ENCODE measurements at places on chromosomes 12 and 14.

GRCh38 chr14:38618514-38618913 lies 362.6 kb upstream of the CLEC14A start:
- no peak for DNase-seq

DNA sequence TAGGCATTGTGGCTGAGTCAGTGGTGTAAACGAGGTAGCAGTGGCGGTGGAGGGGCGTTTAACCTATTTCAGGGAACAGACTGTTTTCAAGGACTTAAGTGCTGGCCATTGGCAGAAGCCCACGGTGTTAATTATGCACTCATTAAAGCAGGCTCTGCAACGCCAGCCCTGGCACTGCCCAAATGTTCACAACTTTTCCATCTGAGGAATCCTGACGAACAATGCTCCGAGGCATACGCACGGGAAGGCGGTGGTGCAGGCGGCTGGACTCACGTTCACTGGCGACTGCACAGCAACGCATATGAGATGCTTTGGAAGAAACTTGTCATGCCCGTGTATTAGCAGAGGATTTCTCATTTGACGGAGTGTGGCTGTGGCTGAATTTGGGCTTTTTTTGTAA lies 70.6 kb upstream of the SLC24A4 start:
- DNase-seq: no peak

- peak; percentile 40 for DNase-seq
Measured at GRCh38 chr14:80425686-80426085, 214.4 kb upstream of the DIO2 start.

DNA sequence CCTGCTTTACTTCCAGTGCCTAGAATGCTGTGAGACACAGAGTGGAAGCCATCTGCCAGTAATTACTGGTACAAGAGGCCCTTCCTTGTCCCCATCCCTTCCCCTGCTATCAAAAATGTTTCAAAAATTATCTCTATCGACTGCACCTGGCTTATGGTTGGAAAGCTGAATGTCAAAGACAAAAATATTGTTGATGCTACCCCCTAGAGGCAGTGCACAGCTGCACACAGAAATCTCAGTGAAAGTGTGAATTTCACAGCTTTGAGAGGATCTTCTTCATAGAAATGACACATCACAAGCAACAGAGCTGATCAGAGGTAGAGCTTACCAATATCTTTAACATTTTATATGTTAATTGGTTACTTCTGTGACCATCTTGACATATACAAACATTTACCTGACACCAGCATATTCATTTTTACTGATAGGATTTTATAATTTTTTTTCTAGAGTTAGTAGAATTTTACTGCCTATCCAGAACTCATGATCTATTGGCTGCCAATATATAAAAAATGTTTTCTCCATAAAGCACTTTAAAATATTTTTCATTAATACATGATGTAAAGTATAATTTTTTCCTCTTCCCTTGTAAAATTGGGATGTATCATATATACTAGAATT lies 138.0 kb downstream of the AACS start:
- peak; percentile 26 for DNase-seq

GRCh38 chr12:57171668-57172067 lies 24.2 kb upstream of the LRP1-AS start:
- DNase-seq: no peak

DNA sequence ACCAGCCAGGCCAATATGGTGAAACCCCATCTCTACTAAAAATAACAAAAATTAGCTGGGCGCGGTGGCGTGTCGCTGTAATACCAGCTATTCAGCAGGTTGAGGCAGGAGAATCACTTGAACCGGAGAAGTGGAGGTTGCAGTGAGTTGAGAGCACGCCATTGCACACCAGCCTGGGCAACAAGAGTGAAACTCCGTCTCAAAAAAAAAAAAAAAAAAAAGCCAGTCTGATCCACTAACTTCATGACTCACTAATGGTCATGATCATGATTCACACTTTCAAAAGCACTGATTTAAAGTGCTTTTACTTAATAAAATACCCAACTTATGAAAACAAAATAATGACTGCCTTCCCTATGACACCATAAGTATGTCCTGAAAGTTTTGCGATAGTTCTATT lies 38.4 kb upstream of the CPM start:
- peak; percentile 9 for DNase-seq

- no peak for DNase-seq
Measured at GRCh38 chr14:69652942-69653684, 41.7 kb downstream of the SUSD6 start.

GRCh38 chr12:125573271-125573670 lies 508.0 kb downstream of the AACS start:
- DNase-seq: no peak

GRCh38 chr12:4607056-4607455 lies 41.8 kb downstream of the AKAP3 start:
- DNase-seq: no peak

GRCh38 chr14:49933704-49934103 lies 40.8 kb downstream of the ARF6 start:
- DNase-seq: no peak

- DNase-seq: no peak
Measured at GRCh38 chr14:64801800-64802199, 77.9 kb downstream of the SPTB start.

GRCh38 chr14:66476964-66477363 lies 9.2 kb upstream of the CCDC196 start:
- no peak for DNase-seq

DNA sequence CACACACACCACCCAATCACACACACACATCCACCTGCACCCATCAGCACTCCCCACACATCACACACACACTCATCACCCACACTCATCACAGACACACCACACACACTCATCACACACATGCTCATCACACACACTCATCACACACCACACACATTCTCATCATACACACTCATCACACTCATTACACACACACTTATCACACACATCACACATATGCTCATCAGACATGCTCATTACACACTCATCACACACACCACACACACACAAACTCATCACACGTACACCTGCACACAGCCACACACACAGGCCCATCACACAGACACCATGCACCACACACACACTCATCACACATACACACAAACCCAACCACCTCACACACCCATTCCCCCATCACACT lies 107.5 kb upstream of the C14orf180 start:
- no peak for DNase-seq

- DNase-seq: no peak
Measured at GRCh38 chr14:95269493-95269892, 50.2 kb downstream of the CLMN start.

GRCh38 chr14:44830371-44830770 lies 131.4 kb downstream of the KLHL28 start:
- no peak for DNase-seq

GRCh38 chr12:88325076-88325815 lies 183.1 kb downstream of the TMTC3 start:
- no peak for DNase-seq

- DNase-seq: no peak
Measured at GRCh38 chr12:107494331-107494730, 191.3 kb upstream of the PWP1 start.

- DNase-seq: no peak
Measured at GRCh38 chr12:65868878-65869277, 44.6 kb downstream of the HMGA2 start.

GRCh38 chr12:118358612-118359540 lies 13.8 kb downstream of the TAOK3 start:
- DNase-seq: peak; percentile 63

- DNase-seq: peak; percentile 25
Measured at GRCh38 chr12:130013771-130014484, 110.1 kb upstream of the TMEM132D start.

GRCh38 chr12:53664191-53664590 lies 11.7 kb downstream of the ATP5MC2 start:
- DNase-seq: no peak

- no peak for DNase-seq
Measured at GRCh38 chr12:25887367-25887766, 71.1 kb upstream of the RASSF8 start.

DNA sequence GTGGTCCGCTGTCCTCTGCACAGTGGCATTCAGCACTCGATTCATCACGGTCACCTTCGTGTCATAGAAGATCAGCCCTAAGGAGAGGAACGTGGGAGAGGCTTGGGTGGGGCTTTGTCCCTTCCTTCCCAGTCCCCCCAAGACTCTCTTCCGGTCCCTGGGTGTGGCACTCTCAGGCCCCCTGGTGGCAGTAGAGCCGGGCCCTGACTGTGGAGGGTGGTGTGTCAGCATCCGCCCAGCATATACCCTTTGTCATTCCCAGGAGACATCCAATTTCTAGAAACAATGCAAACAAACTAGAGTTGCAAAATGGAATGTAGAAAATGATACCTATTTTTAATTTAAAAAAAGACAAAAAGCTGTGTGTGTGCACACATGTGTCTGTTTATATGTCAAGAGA lies 45.0 kb downstream of the TRAFD1 start:
- DNase-seq: no peak

- DNase-seq: no peak
Measured at GRCh38 chr14:32590157-32590556, 261.1 kb downstream of the AKAP6 start.

DNA sequence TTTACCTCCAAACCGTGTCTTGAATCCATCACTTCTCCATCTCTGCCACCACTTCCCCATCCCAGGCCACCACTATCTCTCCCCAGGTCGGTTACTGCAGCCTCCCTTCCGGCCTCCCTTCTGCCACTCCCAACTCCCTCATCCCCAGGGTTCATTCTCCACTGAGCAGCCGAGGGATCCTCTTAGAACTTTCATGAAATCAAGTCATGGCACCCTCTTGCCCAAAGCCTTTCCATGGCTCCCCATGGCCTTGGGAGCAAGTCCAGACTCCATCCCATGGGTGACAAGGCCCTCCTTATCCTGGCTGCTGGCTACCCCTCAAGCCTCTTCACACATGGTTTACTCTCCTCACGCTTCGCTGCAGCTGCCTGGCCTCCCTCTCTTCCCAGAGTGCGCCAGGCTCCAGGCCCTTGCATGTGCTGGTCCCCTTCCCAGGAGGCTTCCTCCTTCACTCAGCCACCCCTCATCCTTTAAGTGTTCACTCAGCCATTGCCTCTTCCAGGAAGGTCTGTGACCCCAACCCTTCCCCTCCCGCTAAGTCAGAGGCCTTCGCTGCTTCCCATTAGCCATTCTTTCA lies 17.9 kb upstream of the SH2B3 start:
- no peak for DNase-seq

GRCh38 chr14:22580625-22581024 lies 8.4 kb downstream of the DAD1 start:
- no peak for DNase-seq

- DNase-seq: no peak
Measured at GRCh38 chr12:128789356-128789929, 34.3 kb downstream of the SLC15A4 start.

- no peak for DNase-seq
Measured at GRCh38 chr14:51877810-51878209, 17.4 kb downstream of the GNG2 start.

GRCh38 chr12:94706250-94706661 lies 55.9 kb upstream of the TMCC3 start:
- no peak for DNase-seq

DNA sequence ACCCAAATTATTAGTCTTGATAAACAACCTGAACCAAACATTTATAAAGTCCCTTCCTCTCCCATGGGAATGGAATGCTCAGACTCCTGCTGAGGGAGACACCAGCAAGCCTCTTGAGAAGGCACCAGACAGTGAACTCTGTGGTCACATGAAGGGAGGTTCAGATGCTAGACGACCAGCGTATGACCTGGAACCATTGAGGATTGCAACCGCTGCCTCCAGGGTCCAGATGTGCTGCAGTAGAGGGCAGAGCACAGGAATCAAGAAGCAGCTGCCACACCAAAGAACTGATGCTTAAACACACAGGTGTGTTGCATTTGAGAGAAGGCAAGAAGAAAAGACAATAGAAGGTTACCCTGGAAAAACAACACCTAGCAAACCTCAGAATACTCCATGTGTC lies 592.4 kb downstream of the AACS start:
- no peak for DNase-seq

- DNase-seq: peak; percentile 56
Measured at GRCh38 chr14:75578786-75579337, 442 bp downstream of the FLVCR2 start.

DNA sequence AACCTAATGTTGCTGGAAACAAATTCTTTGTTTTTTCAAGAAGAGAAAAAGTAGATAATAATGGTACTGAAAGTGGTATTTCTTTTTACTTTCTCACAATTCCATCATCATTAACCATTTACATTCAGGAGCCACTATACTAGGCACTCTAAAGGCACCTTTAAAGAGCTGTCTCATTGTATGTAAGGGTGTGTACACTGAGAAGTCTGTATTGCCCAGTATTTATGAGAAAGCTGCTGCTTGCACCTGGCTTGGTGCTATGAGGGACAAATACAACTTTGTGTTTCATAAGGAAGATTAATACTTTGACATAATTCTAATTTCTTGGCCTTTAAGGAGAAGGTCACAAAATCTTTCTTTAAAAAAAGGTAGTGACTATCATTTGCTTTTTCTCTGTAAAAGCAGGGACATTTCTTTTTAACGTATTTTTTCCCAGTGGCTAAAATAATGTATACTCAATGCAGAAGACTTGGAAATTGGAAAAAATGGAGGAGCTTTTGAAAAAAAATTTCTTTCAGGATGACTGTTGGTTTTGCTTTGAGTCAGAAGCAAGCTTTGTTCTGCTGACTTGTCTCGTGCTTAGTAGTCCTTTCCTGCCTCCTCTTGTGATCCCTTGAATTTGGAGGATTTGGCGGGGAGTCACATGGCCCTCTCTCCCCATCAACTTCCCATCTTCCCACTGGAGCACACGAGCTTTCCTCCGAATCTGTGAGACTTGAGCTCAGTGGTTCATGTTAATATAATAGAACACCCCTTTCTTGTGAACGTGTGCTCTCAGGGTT lies 50.1 kb downstream of the RASSF3 start:
- DNase-seq: no peak

DNA sequence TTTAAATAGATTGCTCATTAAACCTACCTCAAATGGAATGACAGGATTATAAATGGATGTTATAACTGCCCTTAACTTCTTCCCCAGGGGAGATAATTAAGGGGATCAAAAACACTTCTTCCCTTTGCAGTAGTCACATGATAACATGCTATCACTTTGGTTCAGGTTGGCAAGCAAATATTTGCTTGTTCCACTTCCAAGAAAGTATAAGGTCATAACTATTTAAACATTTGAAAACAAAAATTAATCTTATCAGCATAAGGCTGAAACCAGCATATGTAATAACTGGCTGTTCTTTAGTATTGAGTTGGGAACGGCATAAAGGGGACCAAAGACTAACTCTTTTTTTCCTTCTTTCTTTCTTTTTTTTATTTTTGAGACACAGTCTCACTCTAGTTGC lies 2.4 kb upstream of the LYZ start:
- no peak for DNase-seq

- peak; percentile 94 for DNase-seq
Measured at GRCh38 chr12:53867216-53868012, 71.2 kb upstream of the HOXC13 start.

DNA sequence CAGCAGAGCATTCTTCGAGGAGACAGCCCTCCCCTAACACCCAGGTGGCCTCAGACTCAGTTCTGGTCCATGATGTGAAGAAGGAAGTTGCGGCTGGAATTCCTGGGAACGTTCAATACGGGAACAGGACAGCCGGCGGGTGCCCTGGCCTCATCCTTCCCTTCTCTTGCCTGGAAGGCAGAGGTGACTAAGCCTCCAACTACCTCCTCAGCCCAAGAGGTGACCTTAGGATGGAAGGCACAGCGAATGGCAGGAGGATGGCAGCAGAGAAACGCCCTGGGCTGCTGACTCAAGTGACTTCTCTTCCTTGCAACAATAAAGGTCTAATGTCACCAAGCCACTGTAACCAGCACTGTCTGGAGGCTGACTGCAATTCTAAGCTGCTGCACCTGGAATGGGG lies 36.1 kb downstream of the DHX37 start:
- DNase-seq: no peak

GRCh38 chr14:75088566-75089373 lies 19.3 kb downstream of the ZC2HC1C start:
- peak; percentile 31 for DNase-seq

- no peak for DNase-seq
Measured at GRCh38 chr12:127284021-127284420, 982.9 kb upstream of the TMEM132C start.

Measured in LoVo (cell line).